ENCODE measurements at places on chromosomes 5 and 9. TPM values are rescaled to one million over a fixed set of nuclear protein-coding genes. Genes with fewer than 3 reads are reported as not detected.

- DNase-seq = no peak
- peaks cover 78% of the 10 kb centered on the region for H3K36me3 ChIP-seq
- H3K4me1 ChIP-seq = peaks cover 3% of the 10 kb centered on the region
- no peak overlapping the region for H3K27ac ChIP-seq
Measured at GRCh38 chr9:127444283-127444920, 6.8 kb downstream of the RPL12 start.

DNA sequence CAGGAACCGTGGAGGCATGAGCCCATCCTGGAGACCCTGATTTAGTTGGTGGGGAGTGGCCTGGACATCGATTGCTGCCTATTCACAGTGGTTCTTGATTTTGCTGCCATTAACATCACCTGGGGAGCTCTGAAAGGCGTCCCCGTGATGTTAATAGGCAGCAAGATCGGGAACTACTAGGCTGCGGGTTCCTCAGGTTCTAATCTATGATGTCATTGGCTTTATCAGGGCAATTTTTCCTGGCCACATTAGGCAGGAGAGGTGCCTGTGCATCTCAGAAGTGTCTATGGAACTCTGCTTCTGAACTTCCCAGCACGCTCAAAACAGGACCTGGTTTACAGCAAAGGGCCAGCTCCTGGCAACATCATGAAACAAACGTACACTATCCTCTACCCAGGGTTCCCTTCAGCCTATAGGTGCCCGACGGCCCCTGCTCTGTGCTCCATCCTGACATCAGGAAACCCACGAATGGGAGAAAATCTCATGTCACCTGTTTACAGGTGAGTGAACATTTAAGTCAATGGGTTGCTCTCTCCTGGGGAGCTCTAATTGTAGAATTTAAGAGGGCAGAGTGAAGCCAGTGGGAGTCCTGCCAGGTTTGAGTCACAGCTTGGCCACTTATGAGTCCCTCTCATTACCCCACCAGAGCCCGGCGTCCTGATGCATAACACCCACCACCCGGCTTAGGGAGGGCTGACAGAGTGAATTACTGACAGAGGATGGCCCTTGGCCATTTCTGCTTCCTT, 49.4 kb downstream of the ROPN1L start:
- no peak overlapping the region for H3K27ac ChIP-seq
- H3K4me3 ChIP-seq = no peak overlapping the region
- H3K36me3 ChIP-seq = no peaks in the 10 kb centered on the region
- no peak for DNase-seq

- H3K27ac ChIP-seq = peak overlapping the region; percentile 79
- peaks cover 40% of the 10 kb centered on the region for H3K4me1 ChIP-seq
- H3K36me3 ChIP-seq = peaks cover 99% of the 10 kb centered on the region
- peak; percentile 71 for DNase-seq
- no peaks in the 10 kb centered on the region for H3K27me3 ChIP-seq
- H3K4me3 ChIP-seq = no peak overlapping the region
Measured at GRCh38 chr9:136720251-136720897, 8.0 kb downstream of the DIPK1B start.

GRCh38 chr9:120946259-120946658, 19.7 kb upstream of the TRAF1 start:
- H3K4me3 ChIP-seq = no peak overlapping the region
- peaks cover 12% of the 10 kb centered on the region for H3K4me1 ChIP-seq
- no peak overlapping the region for H3K27ac ChIP-seq
- H3K36me3 ChIP-seq = no peaks in the 10 kb centered on the region
- no peaks in the 10 kb centered on the region for H3K27me3 ChIP-seq

- no peaks in the 10 kb centered on the region for H3K36me3 ChIP-seq
- DNase-seq = no peak
- H3K27me3 ChIP-seq = peaks cover 17% of the 10 kb centered on the region
- H3K4me1 ChIP-seq = peaks cover 13% of the 10 kb centered on the region
- H3K4me3 ChIP-seq = no peak overlapping the region
Measured at GRCh38 chr9:68702493-68702892, 2.5 kb upstream of the PIP5K1B start.

DNA sequence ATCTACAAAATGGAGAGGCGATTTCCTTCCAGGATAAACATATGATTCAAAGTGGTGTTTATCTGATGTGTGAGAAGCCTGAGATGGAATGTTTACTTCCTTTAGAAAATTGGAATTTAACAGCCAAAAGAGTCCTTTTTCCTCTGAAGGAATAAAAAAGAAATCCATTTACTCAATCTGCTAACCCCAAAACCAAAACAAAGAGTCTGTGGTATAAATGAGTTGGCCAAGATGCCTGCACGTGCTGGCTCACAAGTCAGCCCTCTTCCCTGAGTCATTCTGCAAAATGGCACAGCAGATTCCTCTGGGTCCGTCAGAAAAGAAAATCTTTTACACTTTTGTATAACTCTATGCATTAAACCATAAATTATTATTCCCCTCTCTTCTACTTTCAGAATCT, 60.8 kb downstream of the EBF1 start:
- peak overlapping the region; percentile 48 for H3K27ac ChIP-seq
- H3K27me3 ChIP-seq = no peaks in the 10 kb centered on the region
- no peaks in the 10 kb centered on the region for H3K36me3 ChIP-seq

DNA sequence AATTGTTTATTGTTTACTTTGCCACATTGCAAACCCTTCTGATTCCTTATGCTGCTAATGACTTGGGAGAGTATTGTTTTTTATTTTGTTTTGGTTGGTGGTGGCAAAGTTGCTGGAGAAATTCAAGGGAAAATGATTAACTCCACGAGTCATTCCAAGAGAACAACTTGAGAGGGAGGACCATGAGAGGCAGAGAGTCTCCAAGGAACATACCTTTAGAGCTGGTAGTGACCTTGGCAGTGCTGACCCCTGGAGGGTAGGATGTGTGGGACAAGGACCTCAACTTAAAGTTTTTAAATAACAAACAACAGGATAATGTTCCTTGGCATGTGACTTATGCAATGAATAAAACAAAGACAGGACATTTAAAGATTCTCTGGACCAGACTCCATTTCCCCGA, 139.7 kb downstream of the LRRC70 start:
- H3K27ac ChIP-seq = no peak overlapping the region
- H3K27me3 ChIP-seq = no peaks in the 10 kb centered on the region
- DNase-seq = no peak

CAMK4 gene
- 49.1 TPM for total RNA-seq

DNA sequence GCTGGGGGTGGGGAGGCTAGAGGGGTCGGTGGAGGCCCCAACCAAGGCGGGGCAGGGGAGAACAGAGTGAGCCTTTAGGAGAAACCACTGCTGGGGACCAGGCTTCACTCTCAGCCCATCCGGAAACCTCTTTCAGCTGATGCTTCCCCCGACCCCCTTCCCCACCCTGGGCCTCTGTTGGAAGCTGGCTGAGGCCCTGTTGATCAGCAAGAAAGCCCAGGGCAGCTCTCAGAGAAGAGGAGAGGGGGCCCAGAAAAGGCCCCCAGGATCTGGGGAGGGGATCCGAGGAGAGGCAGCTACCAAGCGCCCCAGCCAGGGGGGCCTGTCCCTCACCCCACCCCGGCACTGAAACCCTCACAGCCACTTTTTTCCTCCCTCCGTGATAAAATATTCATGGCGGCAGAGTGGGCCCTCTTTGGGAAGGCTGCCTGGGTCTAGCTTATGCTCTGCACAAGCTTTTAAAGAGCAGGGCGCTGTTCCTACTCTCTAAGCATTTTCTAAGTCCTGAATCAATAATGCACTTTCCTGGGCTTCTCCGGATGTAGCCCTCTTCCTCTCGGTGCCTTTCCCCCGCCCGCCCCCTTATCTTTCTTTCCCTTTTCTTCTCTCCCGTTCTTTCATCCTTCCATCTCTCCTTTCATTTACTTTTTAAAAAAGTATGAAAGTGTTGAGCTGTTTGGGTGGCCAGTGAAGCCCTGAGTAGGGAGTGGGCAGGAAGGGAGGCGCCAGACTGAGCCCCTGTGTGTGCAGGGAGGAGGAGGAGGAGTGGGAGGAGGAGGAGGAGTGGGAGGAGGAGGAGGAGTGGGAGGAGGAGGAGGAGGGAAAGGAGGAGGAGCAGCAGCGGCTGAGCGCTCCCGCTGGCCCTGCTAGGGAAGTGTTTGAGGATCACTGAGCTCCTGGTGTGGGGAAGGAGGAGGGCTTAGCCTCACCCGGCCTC, 23.5 kb downstream of the NTNG2 start:
- no peak overlapping the region for H3K4me3 ChIP-seq
- peak; percentile 39 for DNase-seq
- H3K4me1 ChIP-seq = peaks cover 64% of the 10 kb centered on the region
- H3K27ac ChIP-seq = peak overlapping the region; percentile 85
- no peaks in the 10 kb centered on the region for H3K27me3 ChIP-seq

DNA sequence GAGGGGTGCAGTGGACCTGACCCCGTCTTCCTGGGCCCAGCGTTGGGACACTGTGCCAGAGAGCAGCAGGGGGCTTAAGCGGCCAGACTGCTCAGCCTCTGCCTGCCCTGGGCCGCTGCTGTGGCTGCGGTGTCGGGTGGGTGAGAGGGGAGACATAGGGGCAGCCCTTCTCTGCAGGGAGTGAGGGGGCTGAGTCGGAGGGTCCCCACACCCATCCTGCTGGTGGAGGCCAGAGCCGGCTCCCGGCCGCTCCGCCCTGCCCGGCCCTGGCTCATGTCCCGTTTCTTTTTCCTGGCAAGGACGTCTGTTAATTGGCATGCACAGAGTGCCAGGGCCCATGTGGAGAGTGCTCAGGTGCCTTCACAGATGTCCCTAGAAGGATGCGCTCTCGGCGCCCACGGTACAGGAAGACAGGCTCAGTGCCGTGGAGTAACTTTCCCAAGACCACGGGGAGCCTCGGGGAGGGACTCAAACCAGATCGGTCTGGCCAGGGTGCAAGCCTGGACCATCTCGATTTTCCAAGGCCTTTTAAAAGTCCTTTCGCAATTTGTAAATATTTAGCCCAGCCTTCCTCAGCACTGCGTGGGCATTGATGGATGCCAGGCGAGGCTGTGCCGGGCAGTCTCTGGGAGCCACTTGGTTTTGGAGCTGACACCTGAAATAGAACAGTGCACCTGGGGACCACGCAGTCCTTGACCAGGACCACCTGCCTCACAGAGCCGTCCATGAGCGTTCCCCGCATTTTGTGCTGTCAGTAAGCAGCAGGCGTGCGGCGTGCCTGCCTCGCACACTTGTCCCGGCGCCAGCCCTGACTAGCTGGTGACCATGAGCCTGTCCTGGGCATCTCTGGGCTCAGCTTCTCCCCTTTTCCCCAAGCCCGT, 60.9 kb downstream of the RXRA start:
- no peak overlapping the region for H3K4me3 ChIP-seq
- DNase-seq = no peak
- peaks cover 97% of the 10 kb centered on the region for H3K4me1 ChIP-seq
- no peaks in the 10 kb centered on the region for H3K27me3 ChIP-seq
- peaks cover 59% of the 10 kb centered on the region for H3K36me3 ChIP-seq
- H3K27ac ChIP-seq = no peak overlapping the region

GRCh38 chr5:133687212-133688061, 75.1 kb upstream of the FSTL4 start:
- H3K4me1 ChIP-seq = peaks cover 9% of the 10 kb centered on the region
- DNase-seq = no peak
- peaks cover 9% of the 10 kb centered on the region for H3K27me3 ChIP-seq
- no peak overlapping the region for H3K4me3 ChIP-seq
- H3K36me3 ChIP-seq = no peaks in the 10 kb centered on the region

DNA sequence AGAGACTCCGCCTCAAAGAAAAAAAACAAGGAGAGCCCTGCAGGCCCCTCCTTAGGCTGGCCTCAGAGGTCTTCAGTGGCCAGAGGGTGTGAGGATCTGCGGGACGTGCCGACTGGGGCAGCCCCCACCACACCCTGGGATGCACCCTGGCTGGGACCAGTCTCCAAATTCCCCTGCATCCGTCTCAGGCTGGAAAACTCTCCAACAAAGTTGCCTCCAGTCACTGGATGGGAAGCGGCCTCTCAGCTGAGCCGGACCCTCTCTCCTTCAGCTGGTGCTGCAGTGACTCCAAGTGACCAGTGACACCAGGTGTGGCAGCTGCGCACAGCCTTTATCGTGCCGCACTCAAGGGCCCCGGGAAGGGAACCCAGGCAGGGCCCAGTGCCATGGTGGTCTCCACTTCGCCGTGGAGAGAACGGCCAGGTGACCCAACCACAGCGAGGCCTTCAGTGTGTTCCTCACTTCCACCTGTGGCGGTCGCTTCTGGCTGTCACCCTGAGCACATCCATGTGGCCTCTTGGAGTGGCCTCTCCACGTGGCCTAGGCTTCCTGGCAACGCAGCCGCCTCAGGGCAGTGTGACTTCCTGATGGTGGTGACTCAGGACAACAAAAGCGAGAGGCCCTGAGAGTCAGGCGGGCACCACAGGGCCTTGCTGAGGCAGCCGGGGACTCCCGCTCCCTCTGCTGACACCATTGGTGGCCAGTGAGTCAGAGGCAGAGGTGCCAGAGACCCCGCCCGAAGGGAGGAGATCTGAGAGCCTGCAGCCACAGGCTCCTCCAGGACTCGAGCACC, 19.3 kb upstream of the CAMSAP1 start:
- H3K27ac ChIP-seq = no peak overlapping the region
- no peaks in the 10 kb centered on the region for H3K4me1 ChIP-seq
- H3K27me3 ChIP-seq = no peaks in the 10 kb centered on the region
- H3K36me3 ChIP-seq = peaks cover 88% of the 10 kb centered on the region
- DNase-seq = no peak

- H3K27ac ChIP-seq = no peak overlapping the region
- H3K36me3 ChIP-seq = no peaks in the 10 kb centered on the region
- H3K4me1 ChIP-seq = no peaks in the 10 kb centered on the region
Measured at GRCh38 chr5:137822158-137822764, 45.4 kb upstream of the MYOT start.

NTRK2 gene
- total RNA-seq = 185 TPM

PWWP2A gene
- total RNA-seq = 34.8 TPM

DNA sequence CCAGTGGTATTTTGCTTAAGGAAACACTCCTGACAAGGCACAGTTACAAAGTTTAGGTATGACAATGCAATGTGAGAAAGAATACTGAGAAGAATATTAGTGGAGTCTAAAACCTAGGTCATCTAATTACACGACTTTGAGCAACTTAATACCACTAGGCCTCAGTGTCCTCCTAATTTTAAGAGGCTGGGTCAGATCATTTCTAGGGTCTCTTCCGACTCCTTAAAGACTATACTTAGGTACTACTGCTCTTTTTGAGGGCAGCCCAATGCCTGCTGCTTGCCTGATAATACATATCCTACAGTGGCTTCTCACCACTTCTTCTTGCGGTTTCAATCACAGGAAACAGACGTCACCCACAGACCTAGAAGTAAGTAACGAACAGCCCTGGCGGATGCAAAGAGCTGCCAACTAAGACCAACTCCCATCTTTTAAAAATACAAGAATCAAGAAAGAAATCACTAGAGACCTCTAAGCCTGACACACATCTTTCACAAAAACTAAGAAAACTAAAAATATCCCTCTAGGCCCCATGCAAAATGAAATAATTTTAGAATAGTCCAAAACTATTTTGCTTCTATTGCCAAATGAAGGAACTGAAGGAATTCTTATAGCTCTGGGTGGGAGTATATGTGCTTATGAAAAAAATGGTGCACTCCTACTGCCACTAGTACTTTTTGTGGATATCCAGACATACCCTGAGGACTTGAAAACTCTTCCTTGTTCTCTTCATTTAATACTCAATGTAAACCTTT, 13.1 kb downstream of the DIAPH1 start:
- no peaks in the 10 kb centered on the region for H3K27me3 ChIP-seq
- no peak for DNase-seq
- no peak overlapping the region for H3K27ac ChIP-seq

OR1J2 gene
- total RNA-seq = not detected

- H3K27me3 ChIP-seq = no peaks in the 10 kb centered on the region
- H3K27ac ChIP-seq = no peak overlapping the region
- DNase-seq = no peak
- H3K4me1 ChIP-seq = no peaks in the 10 kb centered on the region
- no peaks in the 10 kb centered on the region for H3K36me3 ChIP-seq
Measured at GRCh38 chr9:37390759-37391158, 31.7 kb upstream of the GRHPR start.

GRCh38 chr9:81387360-81388106, 301.8 kb downstream of the TLE1 start:
- H3K27me3 ChIP-seq = no peaks in the 10 kb centered on the region
- H3K4me1 ChIP-seq = no peaks in the 10 kb centered on the region
- no peak for DNase-seq
- H3K27ac ChIP-seq = no peak overlapping the region
